ENCODE measurements at places on chromosomes 16 and 17. TPM values are rescaled to one million over a fixed set of nuclear protein-coding genes. Genes with fewer than 3 reads are reported as not detected.

DNA sequence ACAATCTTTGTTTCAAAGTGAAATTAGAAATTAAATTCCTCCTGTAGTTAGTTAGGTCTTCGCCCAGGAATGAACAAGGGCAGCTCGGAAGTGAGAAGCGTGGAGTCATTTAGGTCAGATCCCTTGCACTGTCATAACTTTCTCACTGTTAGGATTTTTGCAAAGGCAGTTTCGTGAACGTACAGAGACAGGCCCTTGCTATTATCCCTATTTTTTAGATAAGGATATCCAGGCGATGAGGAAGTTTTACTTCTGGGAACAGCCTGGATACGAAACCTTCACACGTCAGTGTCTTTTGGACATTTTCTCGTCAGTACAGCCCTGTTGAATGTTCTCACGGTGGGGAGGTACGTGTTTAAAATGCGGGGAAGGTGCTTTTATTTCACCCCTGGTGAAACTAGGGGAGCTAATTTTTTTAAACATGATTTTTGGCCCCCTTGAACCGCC, 318 bp upstream of the RBL2 start:
- H3K36me3 ChIP-seq = no peaks in the 10 kb centered on the region
- peaks cover 22% of the 10 kb centered on the region for H3K4me1 ChIP-seq
- H3K27me3 ChIP-seq = no peaks in the 10 kb centered on the region

DNA sequence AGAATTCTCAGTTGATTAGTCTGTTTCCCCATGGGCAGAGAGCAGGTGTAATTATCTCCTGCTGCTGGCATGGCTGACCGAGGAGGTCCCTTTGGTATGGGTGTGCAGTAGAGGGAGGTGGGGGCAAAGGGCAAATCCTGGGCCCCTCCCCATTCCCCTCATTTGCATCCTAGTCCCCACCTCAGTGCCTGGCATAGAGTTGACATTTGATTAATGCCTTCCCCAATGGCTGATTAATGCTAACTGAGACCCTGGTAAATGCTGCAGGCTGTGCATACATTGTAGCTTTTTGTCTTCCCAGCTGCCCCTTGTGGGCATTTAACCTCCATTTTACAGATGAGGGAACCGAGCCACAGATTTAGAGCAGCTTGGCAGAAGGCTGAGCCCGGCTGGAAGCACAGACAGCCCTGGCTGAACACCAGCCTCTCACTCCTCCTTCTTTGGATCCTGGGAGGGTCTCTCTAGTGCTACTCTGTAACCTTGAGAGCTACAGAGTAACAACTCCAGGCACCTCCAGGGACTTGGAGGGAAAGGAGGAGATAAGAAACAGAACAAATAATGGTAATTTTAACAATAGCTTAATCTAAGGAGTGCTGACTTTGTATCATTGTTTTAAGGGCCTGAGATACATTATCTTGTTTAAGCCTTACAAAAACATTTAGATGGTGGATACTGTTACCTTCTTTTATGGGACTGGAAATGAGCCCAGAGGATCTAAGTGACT, 5.1 kb downstream of the PLCG2 start:
- DNase-seq = no peak
- no peaks in the 10 kb centered on the region for H3K36me3 ChIP-seq
- H3K27ac ChIP-seq = no peak overlapping the region
- no peak overlapping the region for H3K4me3 ChIP-seq
- H3K27me3 ChIP-seq = no peaks in the 10 kb centered on the region
- H3K4me1 ChIP-seq = no peaks in the 10 kb centered on the region

GRCh38 chr17:74633326-74633725, 9.8 kb upstream of the CD300E start:
- H3K4me1 ChIP-seq = no peaks in the 10 kb centered on the region
- no peak overlapping the region for H3K27ac ChIP-seq
- no peaks in the 10 kb centered on the region for H3K36me3 ChIP-seq
- no peaks in the 10 kb centered on the region for H3K27me3 ChIP-seq
- H3K4me3 ChIP-seq = no peak overlapping the region
- DNase-seq = no peak

DNA sequence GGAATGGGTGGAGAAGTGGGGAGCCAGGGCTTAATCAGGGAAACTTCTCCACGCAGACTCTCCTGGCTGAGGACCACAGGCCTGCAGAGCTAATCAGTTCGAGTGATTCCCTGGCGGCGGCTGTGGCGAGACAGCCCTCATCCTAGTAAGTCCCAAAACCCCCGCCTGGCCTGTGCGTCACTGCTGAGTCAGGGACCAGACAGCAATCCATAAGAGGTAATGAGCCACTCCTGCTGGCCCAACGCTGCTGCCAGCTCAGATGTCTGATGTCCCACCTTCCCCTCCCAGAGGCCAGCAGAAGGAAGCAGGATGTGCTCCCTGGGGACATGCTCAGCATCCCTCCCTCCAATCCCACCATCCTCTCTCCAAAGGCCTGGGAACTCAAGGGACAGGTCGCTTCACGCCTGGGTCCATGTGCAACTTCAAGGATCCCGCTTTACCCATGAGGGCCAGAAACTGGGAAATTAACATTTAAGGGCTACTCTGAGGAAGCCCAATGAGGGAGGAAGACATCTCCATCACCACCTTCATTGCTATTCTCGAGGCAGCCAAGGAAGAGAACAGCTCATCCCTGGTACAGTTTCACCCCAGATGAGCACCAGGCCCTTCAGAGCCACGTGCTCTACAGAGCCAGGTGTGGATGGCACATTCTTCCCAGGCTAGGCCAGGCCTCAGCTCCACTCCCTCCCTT, 7.9 kb downstream of the ACLY start:
- H3K4me1 ChIP-seq = peaks cover 13% of the 10 kb centered on the region
- no peaks in the 10 kb centered on the region for H3K27me3 ChIP-seq
- no peak overlapping the region for H3K27ac ChIP-seq
- no peak for DNase-seq

GRCh38 chr16:7503666-7504065, 171.0 kb downstream of the RBFOX1 start:
- no peaks in the 10 kb centered on the region for H3K4me1 ChIP-seq
- H3K27ac ChIP-seq = no peak overlapping the region
- no peaks in the 10 kb centered on the region for H3K27me3 ChIP-seq
- no peaks in the 10 kb centered on the region for H3K36me3 ChIP-seq
- H3K4me3 ChIP-seq = no peak overlapping the region
- no peak for DNase-seq

DNA sequence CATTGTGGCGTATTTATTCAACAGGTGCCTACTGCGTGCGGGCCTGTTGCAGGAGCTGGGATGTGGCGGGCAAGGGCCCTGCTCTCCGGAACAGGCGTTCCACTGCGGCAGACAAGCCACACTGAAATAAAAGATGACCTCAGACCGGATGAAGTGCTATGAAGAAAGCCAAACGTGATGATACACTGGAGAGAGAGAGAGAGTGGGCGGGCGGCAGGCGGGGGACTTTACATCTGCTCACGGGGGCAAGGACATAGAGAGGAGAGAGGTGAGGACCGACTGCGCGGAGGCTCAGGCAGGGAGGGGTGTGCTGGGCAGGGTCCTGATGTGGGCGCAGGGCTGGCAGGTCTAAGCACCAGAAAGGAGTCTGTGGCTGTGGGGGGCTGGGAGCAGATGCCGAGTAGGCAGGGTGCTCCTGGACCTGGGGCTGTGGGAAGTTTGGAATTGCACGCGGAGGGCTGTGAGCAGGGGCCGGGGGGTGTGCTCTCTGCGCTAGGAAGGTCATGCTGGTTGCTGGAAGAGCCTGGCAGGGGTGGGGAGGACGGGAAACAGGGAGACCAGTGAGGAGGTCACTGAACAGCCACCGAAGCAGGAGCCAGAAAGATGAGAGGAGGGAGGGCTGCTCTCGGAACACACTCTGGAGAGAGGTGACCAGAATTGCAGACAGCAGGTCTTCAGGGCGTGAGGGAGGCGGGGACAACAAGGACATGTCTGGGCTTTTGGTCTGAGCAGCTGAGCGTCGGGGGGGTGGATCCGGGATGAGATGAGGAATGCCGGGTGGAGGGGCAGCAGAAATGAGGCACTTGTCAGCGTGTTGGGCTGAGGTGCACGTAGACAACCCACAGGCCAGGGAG, 9.9 kb downstream of the MXRA7 start:
- peak overlapping the region; percentile 26 for H3K27ac ChIP-seq
- H3K4me1 ChIP-seq = no peaks in the 10 kb centered on the region
- no peaks in the 10 kb centered on the region for H3K27me3 ChIP-seq

DNA sequence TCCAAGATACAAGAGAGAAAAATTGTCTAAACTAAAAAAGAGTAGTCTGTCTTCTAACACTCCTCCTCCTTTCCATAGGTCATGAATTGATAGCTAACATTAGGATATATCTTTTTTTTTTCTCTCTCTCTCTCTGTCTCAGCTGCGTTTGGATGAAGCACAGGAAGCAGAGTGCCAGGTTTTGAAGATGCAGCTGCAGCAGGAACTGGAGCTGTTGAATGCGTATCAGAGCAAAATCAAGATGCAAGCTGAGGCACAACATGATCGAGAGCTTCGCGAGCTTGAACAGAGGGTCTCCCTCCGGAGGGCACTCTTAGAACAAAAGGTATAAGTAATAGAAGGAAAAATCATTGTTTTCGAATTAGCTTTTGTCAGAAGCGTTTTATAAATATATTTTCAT, 32.9 kb downstream of the ABHD15 start:
- H3K27ac ChIP-seq = no peak overlapping the region
- no peak for DNase-seq
- peaks cover 23% of the 10 kb centered on the region for H3K36me3 ChIP-seq
- no peaks in the 10 kb centered on the region for H3K27me3 ChIP-seq

GRCh38 chr17:43392397-43392796, 6.4 kb upstream of the ARL4D start:
- no peak overlapping the region for H3K4me3 ChIP-seq
- no peak for DNase-seq
- no peaks in the 10 kb centered on the region for H3K27me3 ChIP-seq

DNA sequence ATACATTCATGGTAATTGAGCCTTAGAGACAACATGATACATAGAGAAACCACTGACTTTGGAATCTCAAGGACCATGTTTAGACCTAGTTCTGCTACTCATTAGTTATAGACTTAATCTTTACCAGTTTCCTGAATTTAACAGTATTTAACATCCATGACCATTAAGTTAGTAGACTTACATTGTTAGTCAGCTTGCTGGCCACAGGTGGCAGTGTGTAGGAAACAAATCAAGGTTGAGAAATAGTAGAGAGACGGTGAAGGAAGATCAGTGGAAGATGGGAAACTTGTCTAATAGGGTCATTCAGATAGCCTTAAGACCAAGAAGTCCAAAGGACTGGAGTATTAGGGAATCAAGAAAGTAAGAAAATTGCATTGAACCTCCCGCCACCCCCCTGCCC, 31.0 kb downstream of the OMG start:
- no peaks in the 10 kb centered on the region for H3K27me3 ChIP-seq
- no peak for DNase-seq
- H3K4me3 ChIP-seq = no peak overlapping the region
- H3K36me3 ChIP-seq = no peaks in the 10 kb centered on the region
- H3K27ac ChIP-seq = no peak overlapping the region
- peaks cover 5% of the 10 kb centered on the region for H3K4me1 ChIP-seq

GRCh38 chr16:22323959-22324786, 27.0 kb downstream of the POLR3E start:
- no peaks in the 10 kb centered on the region for H3K4me1 ChIP-seq
- no peak overlapping the region for H3K27ac ChIP-seq
- peaks cover 51% of the 10 kb centered on the region for H3K36me3 ChIP-seq
- H3K27me3 ChIP-seq = no peaks in the 10 kb centered on the region
- H3K4me3 ChIP-seq = no peak overlapping the region

GRCh38 chr16:65910291-65910690, 456.2 kb upstream of the CDH5 start:
- no peaks in the 10 kb centered on the region for H3K4me1 ChIP-seq
- H3K36me3 ChIP-seq = no peaks in the 10 kb centered on the region
- H3K4me3 ChIP-seq = no peak overlapping the region
- H3K27ac ChIP-seq = no peak overlapping the region
- no peak for DNase-seq

DNA sequence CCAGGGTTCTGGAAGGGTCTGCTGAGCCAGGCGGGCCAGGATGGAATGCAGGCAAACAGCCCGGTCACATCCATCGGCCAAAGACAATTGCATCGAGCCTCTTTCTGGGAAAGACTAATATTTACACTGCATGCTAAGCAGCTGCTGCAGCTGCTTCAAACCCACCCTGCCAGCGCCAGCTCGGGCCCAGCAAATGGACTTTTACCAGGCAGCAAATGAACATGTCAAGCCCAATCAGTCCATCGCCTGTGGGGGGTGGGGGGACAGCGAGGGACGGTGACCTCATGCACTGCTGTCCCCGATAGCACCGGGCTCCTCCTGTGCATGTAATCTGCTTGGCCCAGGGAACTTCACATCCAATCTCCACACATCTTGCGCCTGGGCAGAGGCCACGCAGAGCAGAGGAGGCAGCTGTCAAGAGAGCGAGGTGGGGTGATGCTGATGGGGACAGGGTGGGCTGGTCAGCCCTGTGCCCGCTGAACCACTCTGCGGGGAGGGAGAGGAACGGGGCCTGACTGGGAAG, 39.4 kb upstream of the CDH5 start:
- no peaks in the 10 kb centered on the region for H3K36me3 ChIP-seq
- H3K4me3 ChIP-seq = no peak overlapping the region
- no peak for DNase-seq
- no peak overlapping the region for H3K27ac ChIP-seq

GRCh38 chr17:17957584-17957916, 14.7 kb downstream of the TOM1L2 start:
- DNase-seq = no peak
- H3K27ac ChIP-seq = no peak overlapping the region
- H3K4me1 ChIP-seq = no peaks in the 10 kb centered on the region
- no peaks in the 10 kb centered on the region for H3K36me3 ChIP-seq
- H3K27me3 ChIP-seq = no peaks in the 10 kb centered on the region
- H3K4me3 ChIP-seq = no peak overlapping the region

DNA sequence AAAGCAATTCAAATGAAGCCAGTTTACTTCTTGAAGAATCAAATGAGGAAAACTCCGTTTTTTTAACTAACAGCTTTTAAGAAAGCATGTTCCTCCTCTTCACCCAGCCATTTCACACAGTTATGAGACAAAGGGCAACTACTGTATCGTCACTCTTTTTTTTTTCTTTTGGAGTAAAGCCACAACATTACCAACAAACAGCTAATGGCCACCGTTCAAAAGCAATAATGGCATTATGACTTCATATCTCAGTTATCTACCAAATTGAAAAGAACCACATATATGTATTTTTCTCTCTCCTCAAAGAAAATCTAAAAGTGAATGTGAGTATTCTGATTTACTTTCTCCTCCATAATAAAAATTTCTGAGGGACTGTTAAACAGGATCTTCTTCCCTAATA, 14.5 kb downstream of the GRB2 start:
- no peaks in the 10 kb centered on the region for H3K36me3 ChIP-seq
- peaks cover 38% of the 10 kb centered on the region for H3K4me1 ChIP-seq
- H3K4me3 ChIP-seq = no peak overlapping the region
- no peak for DNase-seq

The TERF2IP gene
- total RNA-seq = 23.6 TPM

The KRTAP3-2 gene
- total RNA-seq = not detected

The MEIOB gene
- total RNA-seq = not detected

All from right lobe of liver (tissue), 6 donors.